Umbilical cord (tissue), 2 donors: ENCODE measurements at places on chromosomes 1 and 21. TPM values are rescaled to one million over a fixed set of nuclear protein-coding genes. Genes with fewer than 3 reads are reported as not detected.

FTCD gene
- total RNA-seq = not detected

DNA sequence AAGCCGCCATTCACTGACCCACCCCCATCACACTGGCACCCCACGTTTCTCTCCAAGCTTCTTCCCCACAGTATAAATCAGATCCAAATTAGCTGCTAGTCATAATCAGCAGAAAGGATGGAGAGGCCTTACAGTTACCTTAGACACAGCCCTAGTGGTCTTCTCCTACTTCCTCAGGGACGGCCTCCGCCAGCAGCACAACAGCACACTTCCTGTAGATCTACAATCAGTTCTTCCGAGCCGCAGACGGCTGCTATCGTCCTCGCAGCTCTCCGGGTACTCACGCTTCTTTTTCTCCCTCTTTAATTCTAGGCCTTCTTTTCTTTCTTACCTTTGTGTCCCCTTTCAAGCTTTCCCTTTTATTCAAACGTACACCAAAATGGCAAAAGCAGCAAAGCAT, 313.5 kb downstream of the SMYD3 start:
- DNase-seq = no peak

DNA sequence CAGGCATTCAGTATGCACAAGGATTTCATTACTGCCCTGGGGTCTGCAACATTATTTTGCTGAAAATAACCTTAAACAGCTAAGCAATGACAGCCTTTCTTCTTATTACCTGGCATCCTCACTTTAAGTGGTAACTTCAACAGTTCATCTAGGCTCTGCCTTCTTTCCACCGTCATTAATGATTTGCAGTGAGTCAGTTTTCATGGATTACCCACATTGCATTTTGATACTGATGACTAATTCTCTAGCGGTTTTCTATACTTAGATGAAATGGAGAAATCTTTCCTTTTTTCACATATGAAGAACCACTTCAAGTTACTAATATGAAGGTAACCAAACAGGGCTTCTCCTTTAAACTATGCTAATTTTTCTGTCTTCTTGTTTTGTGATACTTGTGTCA, 226.9 kb upstream of the TMPRSS15 start:
- DNase-seq = no peak

- no peak for DNase-seq
These were observed 104.8 kb upstream of the BARHL2 start for GRCh38 chr1:90821788-90822359.

DNA sequence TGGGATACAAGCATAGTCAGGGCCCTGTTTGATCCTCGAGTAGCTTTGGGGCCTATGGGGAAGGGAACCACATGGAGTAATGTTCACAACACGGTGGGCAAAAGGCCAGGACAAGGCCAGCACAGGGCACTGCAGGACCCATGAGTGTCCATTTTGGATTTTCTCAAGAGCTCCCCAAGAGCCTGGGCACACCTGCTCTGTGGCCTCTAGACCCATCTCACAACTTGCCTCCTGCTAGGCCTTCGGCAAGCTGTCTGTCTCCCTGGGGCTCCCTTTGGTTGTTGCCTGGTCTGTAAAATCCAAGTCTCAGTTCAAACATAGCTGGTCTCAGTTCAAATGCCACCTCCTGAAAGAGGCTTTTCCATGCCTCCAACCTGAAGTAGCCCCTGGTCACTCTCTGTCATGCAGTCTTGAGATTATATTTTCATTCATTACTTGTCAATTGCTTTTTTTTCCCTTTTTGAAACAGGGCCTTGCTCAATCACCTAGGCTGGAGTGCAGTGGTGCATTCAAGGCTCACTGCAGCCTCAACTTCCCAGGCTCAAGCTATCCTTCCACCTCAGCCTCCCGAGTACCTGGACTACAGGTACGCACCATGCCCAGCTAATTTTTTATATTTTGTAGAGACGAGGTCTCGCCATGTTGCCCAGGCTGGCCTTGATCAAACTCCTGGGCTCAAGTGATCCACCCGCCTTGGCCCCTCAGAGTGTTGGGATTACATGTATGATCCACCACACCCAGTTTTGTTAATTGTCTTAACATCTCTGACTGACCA, 107.4 kb downstream of the MATN1 start:
- DNase-seq = no peak

WNT2B gene
- 4.8 TPM for total RNA-seq

GRCh38 chr1:235910357-235911299, 43.9 kb upstream of the LYST start:
- peak; percentile 65 for DNase-seq

- DNase-seq = no peak
These were observed 587.7 kb downstream of the PTPRU start for GRCh38 chr1:29824025-29824424.

DNA sequence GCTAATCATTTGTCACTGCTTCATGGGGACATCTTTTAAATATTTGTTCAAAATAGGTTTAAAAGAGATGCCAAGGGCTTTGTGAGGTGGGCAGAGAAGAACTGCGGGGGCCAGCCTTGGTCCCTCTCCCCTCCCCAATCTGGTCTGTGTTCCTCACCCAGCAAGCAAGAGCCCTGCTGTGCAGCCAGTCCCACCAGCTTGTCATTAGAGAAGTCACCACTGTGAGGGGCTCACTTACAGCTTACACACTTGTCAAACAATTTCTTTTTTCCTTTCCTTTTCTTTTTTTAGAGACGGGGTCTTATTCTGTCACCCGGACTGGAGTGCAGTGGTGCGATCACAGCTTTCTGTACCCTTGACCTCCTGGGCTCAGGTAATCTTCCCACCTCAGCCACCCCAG, 10.4 kb upstream of the CDK18 start:
- no peak for DNase-seq

GRCh38 chr1:164958982-164959768, 397.3 kb downstream of the LMX1A start:
- DNase-seq = no peak

DNA sequence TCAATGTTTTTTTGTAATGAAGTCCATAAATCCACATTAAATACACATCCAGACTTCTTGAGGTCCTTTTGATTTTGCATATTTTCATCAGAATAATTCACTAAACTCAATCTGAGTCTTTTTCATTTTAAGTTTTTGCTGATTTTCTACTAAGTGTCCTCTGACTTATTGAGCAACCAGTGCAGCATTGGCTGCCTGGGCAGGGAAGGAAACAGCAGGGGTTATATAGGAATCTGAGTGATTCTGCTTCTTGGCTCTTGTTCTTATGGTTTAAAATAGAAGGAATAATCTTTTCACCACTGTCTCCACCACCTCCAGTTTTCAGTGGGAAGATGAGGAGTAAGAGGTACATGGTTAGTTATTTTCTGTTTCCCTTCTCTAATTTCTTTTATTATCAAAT, 88.4 kb downstream of the ST6GALNAC5 start:
- DNase-seq = peak; percentile 19

GCSAML gene
- total RNA-seq = 0.48 TPM

- no peak for DNase-seq
These were observed 9.2 kb upstream of the OSBPL9 start for GRCh38 chr1:51607681-51608095.

TP73 gene
- total RNA-seq = not detected

- peak; percentile 82 for DNase-seq
These were observed 73.2 kb downstream of the BCAR3 start for GRCh38 chr1:93608187-93609109.

DNA sequence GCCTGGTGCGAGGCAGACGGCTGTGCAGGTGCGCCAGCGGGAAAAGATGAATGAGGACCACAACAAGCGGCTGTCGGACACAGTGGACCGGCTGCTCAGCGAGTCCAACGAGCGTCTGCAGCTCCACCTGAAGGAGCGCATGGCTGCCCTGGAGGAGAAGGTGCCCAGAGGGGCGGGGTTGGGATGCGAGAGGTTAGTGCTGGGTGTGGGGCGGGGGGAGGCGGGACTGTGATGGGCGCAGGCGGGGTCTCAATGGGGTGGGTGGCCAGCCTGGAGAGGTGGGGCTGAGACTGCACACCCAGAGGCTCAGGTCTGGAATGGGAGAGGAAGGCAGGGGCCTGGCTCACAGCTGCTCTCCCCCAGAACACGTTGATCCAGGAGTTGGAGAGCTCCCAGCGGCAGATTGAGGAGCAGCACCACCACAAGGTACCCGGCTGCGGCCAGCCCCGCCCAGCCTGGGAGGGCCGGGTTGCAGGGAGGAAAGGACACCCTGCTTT, 22.3 kb downstream of the PPFIA4 start:
- DNase-seq = peak; percentile 61

GRCh38 chr1:222910699-222911098, 95.9 kb downstream of the DISP1 start:
- no peak for DNase-seq

GRCh38 chr1:40014253-40014706, 26.2 kb upstream of the CAP1 start:
- no peak for DNase-seq

DNA sequence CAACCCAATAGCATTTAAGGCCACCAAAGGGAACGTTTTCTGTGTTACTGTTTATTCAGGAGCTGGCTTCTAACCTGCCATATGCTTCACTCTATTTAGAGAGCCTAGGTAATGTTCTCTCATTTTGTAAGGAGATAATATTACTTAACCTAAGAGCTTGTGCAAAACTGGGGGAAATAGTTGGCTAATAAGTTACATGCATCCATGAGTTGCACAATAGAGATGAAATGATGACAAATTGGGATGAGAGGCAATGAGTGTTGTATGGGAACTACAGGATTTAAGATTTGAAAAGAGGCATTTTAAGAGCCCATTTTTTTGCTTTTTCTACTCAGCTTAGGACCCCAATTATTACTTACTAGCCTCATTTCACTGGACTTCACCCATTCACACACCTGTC, 151.0 kb downstream of the ST6GALNAC3 start:
- DNase-seq = no peak

DNA sequence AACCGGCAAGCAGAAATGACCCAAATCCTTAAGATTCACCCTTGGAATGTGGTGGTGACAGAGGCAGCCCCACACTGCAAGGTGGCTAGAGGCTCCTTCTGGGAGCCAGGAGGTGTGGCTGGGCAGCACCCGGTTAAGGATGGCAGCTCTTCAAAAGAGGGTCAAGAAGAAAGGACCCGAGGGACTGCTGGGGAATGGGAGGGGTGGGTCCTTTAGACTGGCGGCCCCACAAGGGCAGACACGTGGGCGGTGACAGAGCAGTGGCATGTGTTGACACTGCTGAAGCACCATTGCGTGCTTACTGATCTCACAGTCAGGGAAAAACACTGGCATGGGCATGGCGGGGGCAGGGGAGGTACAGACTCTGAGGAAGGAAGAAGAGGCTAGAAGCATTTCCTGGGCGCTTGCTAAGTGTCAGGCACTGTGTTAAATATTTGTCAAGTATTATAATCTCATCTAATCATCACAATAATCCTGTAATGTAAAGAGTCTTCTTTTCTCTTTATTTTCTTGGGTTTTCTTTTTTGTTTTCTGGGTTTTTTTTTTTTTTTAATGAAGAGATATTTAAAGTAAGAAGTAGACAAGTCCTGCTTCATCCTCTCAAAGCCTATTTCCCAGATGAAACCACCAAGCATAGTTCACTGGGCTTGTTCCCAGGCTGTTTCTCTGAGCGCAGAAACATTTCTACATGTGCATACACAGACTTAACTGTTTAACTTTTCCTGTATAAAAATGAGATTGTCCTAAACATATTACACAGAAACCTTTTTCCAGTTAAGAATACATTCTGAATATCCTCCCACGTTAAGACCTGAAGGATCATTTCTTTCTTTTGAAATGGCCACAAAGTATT, 165.8 kb upstream of the EDN2 start:
- peak; percentile 61 for DNase-seq

DNA sequence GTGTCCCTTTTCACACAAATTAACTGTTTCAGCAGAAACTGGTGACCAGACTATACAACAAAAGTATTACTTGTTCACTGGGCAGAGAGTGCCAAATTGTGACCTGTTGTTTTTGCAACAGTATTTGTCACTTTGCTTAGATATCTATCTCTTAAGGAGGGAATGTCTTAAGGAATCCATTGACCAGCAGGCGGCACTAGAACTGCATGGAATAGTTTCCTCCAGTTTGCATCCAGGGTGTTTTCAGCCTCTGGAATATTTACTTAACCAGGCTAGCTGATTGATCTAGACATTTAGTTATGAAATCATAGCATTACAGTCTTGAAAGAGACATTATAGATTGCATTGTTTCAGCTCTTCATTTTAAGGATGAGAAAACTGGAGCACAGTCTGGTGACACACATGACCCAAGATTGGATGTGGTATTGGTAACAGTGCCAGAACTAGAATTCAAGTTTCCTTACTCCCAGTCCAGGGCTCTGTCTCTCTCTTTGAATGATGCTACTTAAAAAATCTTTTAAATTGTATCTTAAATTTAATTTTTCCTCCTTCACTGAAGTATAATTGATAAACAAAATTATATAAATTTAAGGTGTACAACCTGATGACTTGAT, 16.9 kb downstream of the RPTN start:
- DNase-seq = peak; percentile 40

GNG12 gene
- 153 TPM for total RNA-seq

TRIM58 gene
- total RNA-seq = 7.7 TPM

- no peak for DNase-seq
These were observed 18.8 kb upstream of the TMEM125 start for GRCh38 chr1:43251024-43251423.

FMO2 gene
- total RNA-seq = 15.4 TPM

DNA sequence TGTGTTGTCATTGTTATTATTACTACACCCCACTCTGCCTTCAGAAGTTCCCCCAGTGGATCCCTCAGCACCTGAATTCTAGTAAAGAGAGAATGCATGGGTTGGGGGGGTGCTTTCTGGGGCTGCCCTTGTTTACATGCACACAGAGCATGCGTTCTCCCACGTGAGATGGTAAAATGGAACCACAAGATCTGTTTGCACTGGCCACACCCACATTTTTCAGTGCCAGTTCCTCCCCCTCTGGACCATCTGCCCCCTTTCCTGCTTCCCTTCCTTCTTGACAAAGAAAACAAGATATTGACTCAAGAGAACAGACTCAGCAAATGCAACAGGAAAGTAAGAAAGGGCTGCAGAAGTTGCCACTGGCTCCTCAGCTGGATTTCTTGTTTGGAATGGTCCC, 8.9 kb downstream of the SLC6A17 start:
- no peak for DNase-seq

CELA3A gene
- not detected for total RNA-seq

DNA sequence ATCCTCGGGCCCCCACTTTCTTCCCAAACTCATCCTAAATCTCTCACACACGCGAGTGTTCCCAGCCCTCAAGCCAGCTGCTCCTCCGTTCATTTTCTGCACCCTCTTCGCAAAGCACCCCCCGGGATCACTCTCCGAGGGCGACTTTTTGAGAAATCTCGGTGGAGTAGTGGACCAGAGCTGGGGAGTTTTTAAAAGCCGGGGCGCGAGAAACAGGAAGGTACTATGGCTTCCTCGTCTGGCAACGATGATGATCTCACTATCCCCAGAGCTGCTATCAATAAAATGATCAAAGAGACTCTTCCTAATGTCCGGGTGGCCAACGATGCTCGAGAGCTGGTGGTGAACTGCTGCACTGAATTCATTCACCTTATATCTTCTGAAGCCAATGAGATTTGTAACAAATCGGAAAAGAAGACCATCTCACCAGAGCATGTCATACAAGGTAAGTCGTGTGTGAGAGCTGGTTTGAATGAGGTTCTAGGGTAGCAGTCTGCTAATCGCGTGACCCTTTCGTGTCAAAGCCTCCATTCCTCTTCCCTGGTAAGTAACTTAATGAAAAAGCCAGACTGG, 800 bp downstream of the DR1 start:
- no peak for DNase-seq
